ENCODE measurements at places on chromosomes 11 and 22. TPM values are rescaled to one million over a fixed set of nuclear protein-coding genes. Genes with fewer than 3 reads are reported as not detected.

The TSSK2 gene
- polyA plus RNA-seq, result not detected

The SCARF2 gene
- 29.6 TPM for polyA plus RNA-seq

The MYEOV gene
- polyA plus RNA-seq, result 5.0 TPM

DNA sequence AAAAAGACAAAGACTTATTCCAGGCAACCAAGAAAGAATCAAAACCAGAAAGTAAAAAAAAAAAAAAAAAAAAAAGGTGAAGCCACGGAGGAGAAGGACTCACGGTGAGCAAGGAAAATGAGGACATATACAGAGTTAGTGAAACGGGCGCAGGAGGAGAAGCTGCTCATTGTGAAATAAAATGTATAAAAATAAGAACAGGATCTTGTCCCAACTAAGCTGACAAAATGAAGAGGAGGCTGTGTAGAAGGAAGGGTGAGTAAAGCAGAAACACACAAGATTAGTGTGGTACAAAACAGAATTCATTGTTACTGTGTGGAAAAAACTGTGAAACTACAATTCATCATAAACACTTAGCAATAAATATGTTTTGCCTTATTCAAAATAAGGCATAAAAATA is 7.6 kb downstream of the IL17REL start:
- no peak for DNase-seq

- no peak for DNase-seq
These were observed 76.1 kb upstream of the RTL6 start for GRCh38 chr22:44574057-44574639.

The GAL3ST1 gene
- 36.9 TPM for polyA plus RNA-seq

The PYGM gene
- 2.4 TPM for polyA plus RNA-seq

- DNase-seq, result no peak
These were observed 85.3 kb upstream of the HEPHL1 start for GRCh38 chr11:93935826-93936225.

DNA sequence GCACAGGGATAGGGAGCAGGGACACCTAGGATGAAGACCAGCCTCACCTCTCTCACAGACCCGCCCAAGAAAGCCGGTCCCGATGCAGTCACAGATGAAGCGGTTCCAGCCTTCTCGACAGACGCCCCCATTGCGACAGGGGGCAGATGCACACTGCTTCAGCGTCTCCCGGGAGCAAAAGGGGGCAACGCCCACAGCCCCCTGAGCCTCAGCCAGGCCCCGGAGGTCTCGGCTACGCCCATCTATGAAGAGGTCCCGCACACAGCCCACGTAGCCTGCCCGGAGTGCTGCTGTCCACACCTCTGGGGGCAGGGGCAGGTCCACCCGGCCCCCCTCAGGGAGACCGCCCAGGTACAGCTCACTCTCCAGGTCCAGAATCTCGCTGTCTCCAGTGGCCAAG is 62.3 kb downstream of the NRXN2 start:
- DNase-seq, result no peak

The MUC2 gene
- 0.17 TPM for polyA plus RNA-seq

DNA sequence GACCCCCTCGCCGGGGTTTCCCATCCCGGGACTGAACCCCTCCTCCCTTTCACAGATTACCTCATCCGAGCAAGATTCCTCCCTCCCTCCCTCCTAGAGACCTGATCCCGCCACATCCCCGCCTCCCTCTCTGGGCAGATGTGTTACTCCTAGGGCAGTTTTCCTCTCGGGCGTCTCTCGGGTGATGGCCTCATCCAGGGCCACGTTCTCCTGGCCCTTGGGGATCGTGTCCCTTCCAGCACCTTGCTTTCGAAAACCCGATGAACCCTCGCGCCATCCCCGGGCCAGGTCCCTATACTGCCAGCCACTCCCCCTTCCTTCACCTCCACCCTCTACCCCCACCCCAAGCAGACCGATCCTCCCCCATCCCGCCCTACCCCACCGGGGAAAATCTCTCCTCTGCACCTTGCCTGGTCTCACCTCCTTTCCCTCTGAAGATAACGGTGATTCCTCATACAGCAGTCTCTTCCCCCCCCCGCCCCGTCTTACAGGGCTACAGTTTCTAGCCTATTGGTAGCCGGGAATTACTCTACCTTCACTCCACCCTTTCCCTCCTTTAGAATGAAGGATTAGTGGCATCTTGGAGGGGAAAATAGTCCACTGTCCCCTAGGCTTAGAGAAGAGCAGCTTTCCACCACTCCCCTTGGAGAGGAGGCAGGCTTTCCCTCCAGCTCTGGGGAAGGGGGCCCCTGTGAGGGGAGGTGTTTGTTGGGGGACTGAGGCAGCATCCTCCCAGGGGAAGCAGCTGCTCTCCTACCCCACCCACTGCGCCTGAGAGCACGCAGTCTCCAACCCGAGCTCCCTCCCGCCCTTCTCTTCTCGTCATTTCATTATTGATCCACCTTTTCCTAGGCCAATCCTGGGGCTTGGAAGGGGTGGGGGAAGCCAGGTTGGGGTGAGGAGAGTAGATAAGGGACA is 1.2 kb downstream of the KMT2A start:
- peak; percentile 60 for DNase-seq

DNA sequence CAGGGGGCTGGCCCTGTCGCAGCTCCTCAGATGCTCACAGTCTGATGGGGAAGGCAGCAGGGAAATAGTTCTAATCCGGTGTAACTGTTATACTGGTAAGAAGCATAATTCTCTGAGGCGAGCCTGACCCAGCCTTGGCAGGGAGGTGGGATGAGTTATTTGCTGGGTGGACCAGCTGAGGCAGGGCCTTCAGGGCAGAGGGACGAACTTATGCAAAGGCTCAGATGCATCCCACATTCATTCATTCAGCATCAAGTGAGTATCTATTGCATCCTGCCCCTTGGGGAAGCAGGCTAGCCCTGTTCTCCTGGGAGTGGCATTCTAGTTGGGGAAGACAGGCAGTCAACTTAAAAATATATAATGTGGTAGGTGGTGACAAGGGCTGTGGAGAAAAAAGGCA is 13.6 kb upstream of the SREBF2 start:
- DNase-seq, result no peak

DNA sequence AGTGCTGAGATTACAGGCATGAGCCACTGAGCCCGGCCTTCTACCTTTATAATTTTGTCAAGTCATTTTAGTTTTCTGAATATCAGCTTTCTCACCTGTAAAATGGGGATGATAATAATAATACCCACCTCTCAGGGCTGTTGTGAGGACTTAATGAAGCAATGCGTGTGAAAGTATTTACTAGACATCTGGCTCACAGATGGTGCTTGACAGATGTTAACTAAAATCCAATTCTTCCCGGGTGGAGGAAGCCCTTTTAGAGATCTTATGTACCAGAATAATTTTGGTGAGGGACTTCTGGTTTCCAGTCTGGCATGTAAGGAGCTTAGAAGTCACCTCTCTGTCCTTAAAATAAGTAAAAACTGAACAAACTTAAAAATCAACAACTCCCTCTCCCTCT is 43.7 kb upstream of the NUP160 start:
- no peak for DNase-seq

The SGSM1 gene
- polyA plus RNA-seq, result 3.4 TPM

DNA sequence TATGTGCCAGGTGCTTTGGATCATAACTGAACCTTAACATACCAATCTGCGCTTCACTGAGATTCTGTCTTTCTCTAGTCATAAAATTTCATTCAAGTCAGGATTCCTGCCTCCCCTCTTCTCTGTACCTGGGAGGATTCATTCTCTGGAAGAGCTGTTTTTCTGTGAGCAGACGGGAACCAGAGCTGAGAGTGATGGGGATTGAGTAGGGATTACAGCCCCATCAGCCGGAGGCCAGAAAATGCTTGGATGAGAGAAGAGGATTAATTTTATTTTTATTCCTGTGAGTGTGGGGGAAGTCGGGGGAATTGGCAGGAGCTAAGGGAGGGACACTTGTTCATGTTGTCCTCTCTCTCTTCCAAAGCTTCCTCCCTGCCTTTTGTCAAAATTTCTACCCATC is 4.7 kb downstream of the STX3 start:
- DNase-seq, result no peak

DNA sequence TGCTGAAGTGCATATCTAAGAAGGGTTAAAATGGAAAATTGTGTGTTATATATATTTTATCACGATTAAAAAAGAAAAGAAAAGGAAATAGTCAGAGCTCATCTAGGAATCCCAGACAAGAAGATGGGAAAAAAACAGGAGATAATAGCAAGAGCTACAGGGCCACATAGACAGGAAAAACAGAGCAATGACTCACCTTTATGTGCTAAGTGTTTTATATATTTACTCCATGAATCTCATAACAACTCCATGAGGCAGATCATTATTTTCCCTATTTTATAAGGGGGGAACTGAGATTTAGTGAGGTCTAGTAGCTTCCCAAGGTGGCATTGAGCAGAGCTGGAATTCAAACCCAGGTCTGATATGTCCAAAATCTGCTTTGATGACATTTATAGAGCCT is 18.1 kb upstream of the ELF5 start:
- no peak for DNase-seq

- DNase-seq, result no peak
These were observed 82.1 kb downstream of the USP47 start for GRCh38 chr11:11923828-11924227.

The MYBPC3 gene
- 0.14 TPM for polyA plus RNA-seq

DNA sequence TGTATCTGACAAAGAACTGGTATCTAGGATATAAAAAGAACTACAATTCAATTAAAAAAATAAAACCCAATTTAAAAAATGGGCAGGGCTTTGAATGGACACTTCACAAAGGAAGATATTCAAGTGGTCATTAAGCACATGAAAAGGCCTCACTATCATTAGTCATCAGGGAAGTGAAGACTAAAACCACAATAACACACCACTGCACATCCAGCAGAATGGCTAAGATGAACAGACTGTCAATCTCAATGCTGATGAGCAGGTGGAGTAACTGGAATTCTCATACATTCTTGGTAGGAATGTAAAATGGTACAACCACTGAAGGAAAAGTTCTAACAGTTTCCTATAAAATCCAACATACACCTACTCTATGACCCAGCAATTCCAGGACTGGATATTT is 8.9 kb downstream of the HPS4 start:
- no peak for DNase-seq

The MS4A3 gene
- 1.1 TPM for polyA plus RNA-seq

- no peak for DNase-seq
These were observed 50.1 kb upstream of the MUC15 start for GRCh38 chr11:26622181-26622580.

- no peak for DNase-seq
These were observed 296.9 kb downstream of the BRD1 start for GRCh38 chr22:49530671-49531367.

The KCNA4 gene
- 0.09 TPM for polyA plus RNA-seq

The MAFF gene
- 3.2 TPM for polyA plus RNA-seq

The OR51B5 gene
- polyA plus RNA-seq, result 0.34 TPM

GRCh38 chr11:62433141-62433903 is 14.5 kb downstream of the SCGB1A1 start:
- no peak for DNase-seq

- no peak for DNase-seq
These were observed 34.4 kb downstream of the CYP2R1 start for GRCh38 chr11:14857621-14858020.

The OSM gene
- polyA plus RNA-seq, result 0.04 TPM

- no peak for DNase-seq
These were observed 77.4 kb downstream of the CWC15 start for GRCh38 chr11:94895971-94896370.

- DNase-seq, result no peak
These were observed 11.8 kb downstream of the TBC1D10A start for GRCh38 chr22:30314915-30315314.

DNA sequence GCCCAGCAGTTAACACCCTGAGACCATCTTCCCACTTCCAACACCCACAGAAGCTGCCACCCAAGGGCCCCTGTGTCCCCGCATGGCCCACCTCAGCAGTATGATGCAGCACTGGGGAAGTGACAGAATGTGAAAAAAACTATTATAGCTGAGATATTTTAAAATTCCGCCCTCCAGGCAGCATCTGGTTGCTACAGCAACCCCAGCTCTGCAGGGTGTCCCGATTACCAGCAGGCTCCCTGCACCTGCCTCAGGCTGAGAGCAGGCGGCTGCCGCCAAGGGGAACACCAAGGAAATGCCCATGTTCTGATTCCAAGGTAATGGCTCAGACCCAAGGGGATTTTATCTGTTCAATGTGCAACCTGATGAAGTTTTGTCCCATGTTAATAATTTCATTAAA is 10.5 kb upstream of the TMEM121B start:
- DNase-seq, result no peak

DNA sequence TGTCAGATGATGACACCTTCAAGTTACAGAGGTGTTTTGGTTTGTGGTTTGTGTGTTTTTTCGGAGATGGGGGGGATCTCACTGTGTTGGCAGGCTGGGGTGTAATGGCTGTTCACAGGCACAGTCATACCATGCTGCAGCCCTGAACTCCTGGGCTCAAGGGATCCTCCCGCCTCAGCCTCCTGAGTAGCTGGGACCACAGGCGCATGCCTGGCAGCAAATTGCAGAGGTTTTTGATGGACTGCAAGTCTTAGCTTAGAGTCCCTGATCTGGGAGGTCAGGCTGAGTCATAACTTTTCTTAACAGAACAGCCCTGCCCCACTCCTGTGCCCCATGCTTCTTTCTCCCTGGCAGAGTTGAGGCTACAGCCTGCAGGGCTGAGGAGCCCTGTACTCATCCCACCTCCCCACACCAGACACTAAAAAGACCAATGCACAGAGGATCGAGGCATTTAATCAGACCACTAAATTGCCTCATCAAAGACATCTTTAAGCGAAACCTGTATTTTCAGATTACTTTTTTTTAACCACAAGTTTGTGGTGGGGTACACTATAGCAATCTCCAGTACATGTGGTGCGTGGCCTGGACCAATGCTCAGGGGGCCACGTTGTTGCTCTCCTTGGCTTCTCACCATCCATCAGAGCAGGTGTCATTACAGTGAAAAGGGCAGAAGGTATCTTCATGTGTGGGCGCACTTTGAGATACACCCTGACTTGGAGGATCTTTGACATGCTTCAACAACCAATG is 17.1 kb upstream of the ADORA2A start:
- no peak for DNase-seq

The SMIM35 gene
- polyA plus RNA-seq, result 0.10 TPM

The ATF4 gene
- polyA plus RNA-seq, result 273 TPM

DNA sequence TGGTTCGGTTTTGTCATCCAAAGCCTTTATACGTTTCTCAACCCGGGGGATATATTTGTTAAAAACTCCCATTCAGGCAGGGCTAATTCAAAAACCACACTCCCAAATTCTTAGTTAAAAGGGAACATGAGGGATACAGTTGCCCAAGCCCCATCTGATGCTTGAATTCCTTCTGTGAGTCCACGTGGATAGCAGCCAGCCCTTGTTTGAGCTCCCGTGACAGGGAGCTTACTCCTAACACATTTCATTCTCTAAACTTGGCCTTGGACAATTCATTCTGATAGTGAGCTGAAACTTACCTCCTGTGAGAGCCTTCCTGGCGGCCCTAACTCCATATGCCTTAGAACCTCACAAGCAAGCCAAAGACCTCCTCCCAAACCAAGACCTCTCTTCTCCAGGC is 357.5 kb downstream of the TENM4 start:
- DNase-seq, result no peak

The KCNJ5 gene
- 5.8 TPM for polyA plus RNA-seq

The DDIAS gene
- polyA plus RNA-seq, result 7.1 TPM

The XKR3 gene
- not detected for polyA plus RNA-seq

The CRYBA4 gene
- polyA plus RNA-seq, result 0.10 TPM

- no peak for DNase-seq
These were observed 636.8 kb upstream of the CCDC179 start for GRCh38 chr11:23497040-23497439.

DNA sequence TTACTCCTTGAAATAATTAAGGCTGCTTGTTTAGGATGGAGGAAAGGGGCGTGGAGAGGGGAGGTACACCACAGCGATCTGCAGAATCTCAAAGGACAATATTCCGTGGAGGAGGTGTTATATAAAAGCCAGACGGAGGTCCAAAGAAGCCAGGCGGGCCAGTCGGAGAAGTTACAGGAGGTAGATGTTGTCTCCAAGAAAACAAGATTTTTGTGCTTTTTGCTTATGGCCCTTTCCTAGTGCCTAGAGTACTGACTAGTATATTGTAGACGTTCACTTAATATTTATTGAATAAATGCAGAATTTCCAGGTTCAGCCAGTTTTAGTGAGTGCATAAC is 761 bp downstream of the ZDHHC13 start:
- DNase-seq, result no peak

Measured in renal pelvis (tissue), 12 donors.